MG63 (cell line): ENCODE measurements at places on chromosomes 3 and 15. TPM values are rescaled to one million over a fixed set of nuclear protein-coding genes. Genes with fewer than 3 reads are reported as not detected.

GPR176 gene
- total RNA-seq, result 58.3 and 59.6 TPM in 2 replicates

NR2E3 gene
- total RNA-seq, result 0.43 TPM in 1 of 2 replicates, not detected in the other

DNA sequence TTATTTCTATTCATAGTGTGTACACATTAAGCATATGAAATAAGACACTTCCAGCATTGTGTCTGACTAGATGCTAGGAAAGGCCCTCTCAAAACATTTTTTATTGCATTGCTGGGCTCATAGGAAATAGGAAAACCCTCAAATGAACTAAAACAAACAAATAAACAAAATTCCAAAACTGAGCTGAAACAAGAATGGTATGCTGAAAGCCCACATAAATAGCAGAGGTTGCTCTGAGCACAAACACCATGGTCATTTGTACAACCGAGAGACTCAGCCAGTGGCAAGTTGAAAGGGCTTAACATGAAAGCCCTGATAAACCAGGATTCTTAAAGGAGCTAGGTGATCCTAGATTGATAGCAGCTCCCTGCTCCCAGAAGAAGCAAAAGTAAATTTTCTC is 310.0 kb upstream of the WNT5A start:
- DNase-seq, result no peak

AGBL1 gene
- not detected in 2 replicates for total RNA-seq

- DNase-seq, result no peak
These were observed 1.8 kb downstream of the MUC4 start for GRCh38 chr3:195809796-195810454.
